Osteocyte (in vitro differentiated cells): ENCODE measurements at places on chromosomes 2 and 18. TPM values are rescaled to one million over a fixed set of nuclear protein-coding genes. Genes with fewer than 3 reads are reported as not detected.

HOXD10 gene
- total RNA-seq, result not detected in 2 replicates

GRCh38 chr18:60746919-60747318 lies 374.3 kb upstream of the MC4R start:
- no peak for DNase-seq
- H3K36me3 ChIP-seq, result no peaks in the 10 kb centered on the region
- H3K4me1 ChIP-seq, result no peaks in the 10 kb centered on the region
- H3K27ac ChIP-seq, result no peak overlapping the region
- peaks cover 6% of the 10 kb centered on the region for H3K27me3 ChIP-seq
- H3K4me3 ChIP-seq, result no peak overlapping the region

- DNase-seq, result no peak
- H3K27me3 ChIP-seq, result no peaks in the 10 kb centered on the region
- H3K36me3 ChIP-seq, result peaks cover 13% of the 10 kb centered on the region
- H3K4me3 ChIP-seq, result no peak overlapping the region
Measured at GRCh38 chr2:24815171-24815570, 21.9 kb downstream of the CENPO start.

- H3K4me3 ChIP-seq, result no peak overlapping the region
- H3K36me3 ChIP-seq, result peaks cover 2% of the 10 kb centered on the region
- H3K27ac ChIP-seq, result peak overlapping the region; percentile 96
- peaks cover 77% of the 10 kb centered on the region for H3K4me1 ChIP-seq
- no peak for DNase-seq
Measured at GRCh38 chr2:235024931-235025773, 73.3 kb downstream of the SH3BP4 start.
